ENCODE measurements at places on chromosomes 7 and 10.

DNA sequence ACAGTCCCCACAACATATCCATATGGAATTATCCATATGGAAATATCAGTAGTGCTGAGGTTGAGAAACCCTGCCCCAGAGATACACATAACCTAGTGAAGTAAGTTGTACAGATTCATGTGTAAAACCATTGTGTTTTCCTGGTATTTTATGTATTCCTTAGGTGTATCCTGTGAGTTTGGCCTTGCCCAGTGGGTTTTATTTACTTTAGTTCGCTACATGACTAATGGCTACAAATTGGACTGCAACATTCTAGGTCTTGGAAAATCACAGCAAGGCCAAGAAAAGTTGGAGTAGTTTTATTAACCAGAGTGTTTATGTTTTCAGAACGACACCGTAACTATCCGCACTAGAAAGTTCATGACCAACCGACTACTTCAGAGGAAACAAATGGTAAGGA lies 1.4 kb downstream of the RPS24 start:
- no peak for DNase-seq

GRCh38 chr7:17436126-17436525 lies 137.7 kb downstream of the AHR start:
- DNase-seq = no peak

- no peak for DNase-seq
Observed at GRCh38 chr10:29345910-29346209, 57.0 kb downstream of the LYZL1 start.

- no peak for DNase-seq
Observed at GRCh38 chr10:59748834-59749233, 4.4 kb downstream of the MRLN start.

DNA sequence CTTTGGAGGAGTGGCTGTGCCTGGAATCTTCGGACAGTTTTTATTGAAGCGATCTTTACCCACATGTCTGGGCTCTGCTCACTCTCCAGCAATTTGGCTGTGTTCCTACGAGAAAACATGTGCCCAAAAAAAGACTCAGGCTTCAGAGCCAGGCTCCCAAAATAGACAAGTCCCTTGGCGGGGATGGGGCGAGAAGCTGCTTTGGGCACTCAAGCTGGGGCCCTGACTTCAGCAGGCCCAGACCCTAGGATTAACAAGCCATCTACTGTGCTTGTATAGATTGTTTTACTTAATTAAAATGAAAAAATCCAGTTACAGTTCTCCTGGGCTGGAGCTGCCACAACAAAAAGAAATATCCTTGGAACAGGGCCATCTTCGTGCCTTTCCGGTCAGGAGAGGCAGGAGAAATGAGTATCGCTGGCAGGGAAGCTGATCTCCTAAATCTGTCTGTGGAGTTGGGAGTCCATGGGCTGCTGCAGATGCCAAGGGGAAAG lies 51.4 kb upstream of the PDCD4 start:
- peak; percentile 62 for DNase-seq

GRCh38 chr7:69186974-69187373 lies 411.3 kb upstream of the AUTS2 start:
- no peak for DNase-seq

GRCh38 chr7:5452937-5453540 lies 29.4 kb upstream of the TNRC18 start:
- peak; percentile 72 for DNase-seq

GRCh38 chr10:49742683-49743463 lies 19.2 kb downstream of the OGDHL start:
- no peak for DNase-seq

DNA sequence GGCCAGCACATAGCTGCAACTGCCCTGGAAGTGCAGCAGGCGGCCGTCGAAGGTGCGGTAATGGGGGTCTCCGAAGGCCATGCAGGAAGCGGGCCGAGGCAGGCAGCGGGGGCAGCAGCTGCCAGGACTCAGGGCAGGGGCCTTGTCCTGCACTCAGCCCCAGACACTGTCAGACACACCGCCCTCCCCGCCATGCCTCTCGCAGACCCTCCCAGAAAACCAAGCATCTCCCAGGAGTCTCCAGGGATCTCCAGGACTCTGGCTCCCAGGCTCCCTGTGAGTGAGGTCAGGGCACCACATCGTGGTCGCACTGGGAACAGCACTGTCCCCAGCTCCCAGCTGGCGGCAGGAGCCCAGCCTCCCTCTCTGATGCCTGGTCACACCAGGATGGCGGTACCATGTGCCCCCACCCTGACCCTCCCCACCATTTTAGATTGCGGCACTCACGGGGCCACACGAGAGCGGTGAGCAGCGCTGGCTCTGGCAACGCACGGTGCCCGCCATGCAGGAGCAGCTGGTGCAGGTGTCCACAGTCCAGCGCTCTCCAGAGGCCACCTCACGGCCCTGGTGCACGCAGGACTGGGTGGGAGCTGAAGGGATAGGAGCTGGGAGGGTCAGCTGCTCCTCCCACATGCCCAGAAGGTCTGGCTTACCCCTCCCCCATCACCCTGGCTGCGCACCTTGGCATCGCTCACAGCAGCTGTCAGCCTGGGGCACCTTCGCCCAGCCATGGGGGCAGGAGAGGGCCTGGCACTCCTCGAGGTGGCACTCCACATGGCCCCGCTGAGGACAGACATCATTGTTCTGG lies 17.5 kb downstream of the ATP6V1F start:
- peak; percentile 93 for DNase-seq

- DNase-seq = no peak
Observed at GRCh38 chr7:127888825-127889224, 142.4 kb downstream of the LRRC4 start.

DNA sequence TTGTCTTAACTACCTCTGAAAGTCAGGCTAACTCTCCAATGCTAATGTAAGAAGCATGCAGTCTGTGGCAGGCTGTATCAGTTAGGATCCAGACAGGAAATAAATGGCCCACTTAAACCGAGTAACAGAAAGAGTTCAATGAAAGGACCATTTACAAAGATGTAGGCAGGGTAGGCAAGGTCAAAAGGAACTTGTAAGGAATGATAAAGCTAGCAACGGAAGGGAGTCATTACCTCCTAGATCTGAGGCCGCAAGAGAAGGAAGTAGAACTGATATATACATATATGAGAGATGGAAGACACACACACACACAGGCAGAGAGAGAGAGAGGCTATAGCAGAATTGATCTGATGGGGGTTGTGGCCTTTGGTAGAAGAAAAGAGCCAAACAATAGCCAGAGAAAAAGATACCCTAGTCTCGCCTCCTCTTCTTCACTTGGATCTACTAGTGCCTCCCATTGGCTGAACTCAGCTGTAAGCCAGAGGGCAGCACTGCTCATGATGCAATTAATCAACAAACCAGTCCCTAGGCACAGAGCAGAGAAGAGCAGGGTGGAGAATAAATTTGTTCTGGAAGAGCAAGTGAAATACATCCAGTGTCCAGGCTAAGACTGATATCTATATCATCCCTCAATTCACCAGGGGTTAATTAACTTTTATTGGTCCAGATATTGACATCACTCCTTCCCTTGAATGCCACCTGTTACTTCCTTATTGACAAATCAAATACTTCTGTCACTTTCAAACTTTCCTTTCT lies 91.2 kb downstream of the LSMEM1 start:
- no peak for DNase-seq

- DNase-seq = no peak
Observed at GRCh38 chr7:28999895-29000716, 42.0 kb upstream of the TRIL start.

DNA sequence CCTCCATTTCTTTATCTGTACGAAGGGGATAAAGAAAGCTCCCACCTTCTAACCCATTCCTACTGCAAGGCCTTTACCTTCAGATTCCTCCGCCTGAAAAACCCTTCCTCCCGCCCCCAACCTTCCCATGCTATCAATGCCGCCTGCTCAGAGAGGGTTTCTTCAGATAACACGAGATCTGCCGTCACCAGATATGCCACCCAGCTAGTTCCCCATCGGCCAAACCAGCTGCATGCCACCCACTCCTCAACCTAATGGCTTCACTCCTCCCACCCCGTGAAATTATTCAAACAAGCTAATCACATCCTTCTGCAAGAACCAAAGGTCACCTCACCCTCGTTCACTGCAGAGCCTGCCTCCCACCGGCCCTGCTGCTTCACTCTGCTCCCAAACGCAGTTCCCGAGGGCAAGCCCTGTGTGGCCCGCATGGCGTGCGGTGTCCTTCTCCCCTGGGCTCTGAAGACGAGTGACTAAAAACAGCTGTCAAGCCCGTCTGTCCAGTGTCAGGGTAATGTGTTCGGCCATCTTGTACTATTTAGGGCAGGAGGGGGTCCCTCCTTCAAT lies 46.8 kb upstream of the TMEM213 start:
- no peak for DNase-seq

DNA sequence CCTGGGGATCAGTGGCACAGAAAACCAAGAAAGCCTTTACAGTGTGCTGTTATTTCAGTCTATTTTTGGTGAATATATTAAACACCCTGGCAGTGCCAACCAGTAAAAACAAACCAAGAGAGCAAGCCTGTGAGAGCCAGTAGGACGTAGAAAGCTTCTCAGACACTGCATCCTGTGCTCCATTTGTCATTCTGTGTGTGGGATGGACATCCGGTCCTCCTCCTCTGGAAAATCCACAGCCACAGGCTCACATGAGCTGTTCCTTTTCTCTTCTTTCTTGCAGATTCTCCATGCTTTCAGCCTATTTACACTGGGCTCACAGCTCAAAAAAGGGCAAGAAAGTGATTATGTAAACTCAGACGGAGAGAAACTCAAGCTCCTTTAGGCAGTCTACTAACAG lies 119.7 kb upstream of the YAE1 start:
- DNase-seq = no peak

- peak; percentile 45 for DNase-seq
Observed at GRCh38 chr7:121278120-121279021, 50.4 kb upstream of the WNT16 start.

DNA sequence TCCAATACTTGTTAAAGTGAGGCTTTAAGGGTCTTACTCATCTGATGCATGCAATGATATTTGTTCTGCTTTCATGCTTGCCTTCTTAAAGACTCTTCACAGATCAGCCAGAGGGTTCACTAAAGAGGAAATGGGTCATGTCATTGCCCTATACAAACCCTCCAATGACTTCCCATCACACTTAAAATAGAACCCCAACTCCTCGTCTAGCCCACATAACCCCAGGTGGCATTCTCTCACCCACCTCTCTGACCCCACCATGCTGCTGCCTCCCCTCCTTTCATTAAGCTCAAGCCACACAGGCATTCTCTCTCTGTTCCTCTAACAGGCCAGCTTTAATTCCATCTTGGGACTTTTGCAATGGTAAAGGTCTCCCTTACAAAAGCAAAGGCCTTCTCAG lies 253.6 kb downstream of the GRID1 start:
- DNase-seq = no peak

DNA sequence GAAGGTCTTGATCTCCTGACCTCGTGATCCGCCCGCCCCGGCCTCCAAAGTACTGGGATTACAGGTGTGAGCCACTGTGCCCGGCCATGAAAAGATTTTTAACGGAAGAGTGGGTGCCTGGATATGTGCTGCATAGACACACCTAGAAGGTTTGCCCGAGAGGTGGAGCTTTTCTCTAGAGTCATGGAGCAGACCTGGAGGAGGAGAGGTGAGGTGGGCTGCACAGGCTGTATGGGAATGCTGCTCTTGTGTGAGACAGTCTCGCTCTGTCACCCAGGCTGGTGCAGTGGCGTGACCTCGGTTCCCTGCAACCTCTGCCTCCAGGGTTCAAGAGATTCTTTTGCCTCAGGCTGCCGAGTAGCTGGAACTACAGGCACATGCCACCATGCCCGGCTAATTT lies 103.3 kb downstream of the ACTR3B start:
- no peak for DNase-seq

DNA sequence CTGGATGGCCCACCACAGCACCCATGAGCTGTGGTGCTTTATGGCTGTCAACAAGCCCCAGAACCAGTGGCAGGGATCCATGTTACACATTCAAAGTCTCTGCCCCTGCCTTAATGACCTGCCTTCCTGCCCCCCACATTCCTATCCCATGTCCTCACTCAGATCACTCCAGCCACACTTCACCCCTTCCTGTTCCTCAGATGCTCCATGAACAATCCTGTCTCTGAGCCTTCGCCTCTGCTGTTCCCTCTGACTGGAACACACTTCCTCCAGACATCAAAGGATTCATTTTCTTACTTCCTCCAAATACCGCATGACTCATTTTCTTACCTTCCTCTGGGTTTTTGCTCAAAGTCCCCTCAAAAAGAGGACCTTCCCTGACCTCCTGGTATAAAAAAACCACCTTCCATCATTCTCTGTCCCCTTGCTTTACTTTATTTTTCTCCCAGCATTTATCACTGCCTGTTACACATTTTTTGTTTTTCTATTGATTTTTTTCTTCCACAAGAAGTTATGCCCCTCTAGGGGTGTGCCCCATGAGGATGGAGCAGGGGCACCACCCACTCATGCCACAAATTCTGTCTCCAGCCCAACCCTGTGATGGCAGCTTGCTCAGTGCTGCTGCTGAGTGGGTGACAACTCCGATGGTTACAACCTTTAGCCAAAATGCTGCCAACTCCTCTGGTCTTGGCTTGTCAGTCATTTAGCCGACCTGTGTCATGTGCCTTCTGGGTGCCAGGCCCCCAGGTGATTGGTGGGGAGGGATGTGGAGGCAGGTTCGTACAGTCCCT lies 18.2 kb downstream of the COL13A1 start:
- DNase-seq = peak; percentile 52

DNA sequence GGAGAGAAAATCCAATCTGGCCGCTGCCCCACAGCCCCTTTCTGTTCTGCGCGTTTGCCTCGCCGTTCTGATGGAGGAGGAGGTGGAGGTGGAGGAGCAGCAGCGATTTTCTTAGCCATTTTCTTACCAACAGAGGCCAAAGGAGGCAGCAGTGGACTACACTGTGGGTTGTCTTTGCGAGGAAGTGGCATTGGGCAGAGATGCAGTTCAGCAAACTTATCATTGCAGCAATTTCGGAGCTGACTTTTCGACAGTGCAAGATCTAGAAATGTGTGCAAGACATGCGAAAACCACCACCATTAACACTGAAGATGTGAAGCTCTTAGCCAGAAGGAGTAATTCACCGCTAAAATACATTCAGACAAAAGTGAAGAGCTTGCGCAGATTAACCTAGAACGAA lies 1.9 kb upstream of the ARL4A start:
- DNase-seq = no peak

GRCh38 chr10:68572151-68572550 lies 12.0 kb downstream of the TET1 start:
- no peak for DNase-seq

DNA sequence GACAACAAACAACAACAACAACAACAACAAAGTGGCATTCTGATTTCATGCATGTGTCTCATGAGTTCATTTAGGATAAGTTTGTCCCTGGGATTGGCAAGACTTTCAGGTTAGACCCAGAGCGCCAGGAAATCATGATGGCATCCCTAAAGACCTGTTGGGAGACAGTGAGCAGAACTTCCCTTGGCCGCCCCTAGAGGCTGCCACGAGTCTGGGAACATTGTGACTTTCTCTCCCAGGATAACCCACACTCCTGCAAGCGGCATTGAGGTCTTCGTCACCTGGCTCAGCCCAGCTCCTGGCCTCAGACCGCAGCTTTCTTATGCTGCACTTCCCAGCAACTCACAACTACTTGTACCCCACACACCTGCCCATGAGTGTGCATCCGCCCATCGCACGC lies 80.5 kb upstream of the RNF32 start:
- no peak for DNase-seq

- no peak for DNase-seq
Observed at GRCh38 chr10:100847440-100847839, 65.3 kb upstream of the SLF2 start.
